Inflammatory macrophage treated with lipopolysaccharide for 4 hours (primary cell): ENCODE measurements at places on chromosomes 7 and 10.

DNA sequence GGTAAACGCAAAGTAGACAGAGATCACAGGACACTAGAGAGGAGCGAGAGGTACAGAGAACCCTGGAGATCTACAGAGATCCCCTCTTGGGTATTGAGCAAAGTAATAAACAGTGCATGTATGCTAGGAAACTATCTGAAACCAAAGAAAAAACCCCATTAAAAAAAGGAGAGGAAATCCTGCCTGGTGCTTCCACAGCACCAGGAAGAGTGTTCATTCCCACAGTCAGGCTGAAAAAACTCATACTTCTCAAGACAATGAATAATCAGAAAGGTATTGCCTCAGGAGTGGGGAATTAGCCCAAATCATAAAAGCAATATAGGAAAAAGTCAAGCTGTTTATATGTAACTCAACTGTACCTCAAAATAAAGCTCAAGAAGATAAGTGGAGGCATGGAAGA, 59.1 kb downstream of the ANKRD26 start:
- no peak for DNase-seq

DNA sequence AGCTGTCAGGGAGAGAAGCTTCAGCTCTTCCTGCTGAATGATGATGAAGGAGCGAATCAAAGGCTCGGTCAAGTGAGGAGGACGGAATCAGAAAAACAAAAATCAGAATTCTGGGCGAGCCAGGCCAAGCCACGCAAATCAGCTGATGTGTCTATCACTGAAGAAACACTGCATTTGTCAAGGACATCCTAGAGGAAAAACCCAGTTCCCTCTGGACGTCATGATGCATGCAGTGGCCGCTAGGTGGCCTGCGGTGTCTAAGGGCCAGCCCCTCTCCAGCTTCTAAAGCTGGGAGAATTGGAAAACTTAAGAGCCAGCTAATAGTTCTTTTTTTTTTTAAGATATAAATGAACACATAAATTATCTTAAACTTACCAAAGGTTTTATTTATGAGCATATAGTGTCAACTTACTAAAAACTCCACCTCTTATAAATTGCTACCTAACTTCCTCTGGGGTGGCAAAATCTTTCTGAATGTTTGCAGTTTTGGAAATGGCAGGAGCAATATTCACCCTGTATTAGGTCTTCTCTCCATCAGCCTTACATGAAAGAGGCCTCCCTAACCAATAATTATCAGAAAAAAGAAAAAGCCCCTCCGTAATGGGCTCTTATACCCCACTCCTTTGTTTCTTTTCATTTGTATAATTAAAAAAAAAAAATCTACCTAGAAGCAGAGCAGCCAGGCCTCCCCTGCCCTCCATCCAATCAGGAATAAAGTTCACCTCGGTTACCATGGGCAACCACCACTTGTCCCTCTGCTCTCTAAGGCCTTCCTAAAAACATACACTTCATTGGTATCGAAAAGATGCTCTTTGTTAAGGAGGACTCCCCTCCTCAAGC, 186.8 kb downstream of the USP6NL start:
- peak; percentile 37 for DNase-seq

GRCh38 chr7:13161125-13161524, 473.7 kb downstream of the ARL4A start:
- DNase-seq: no peak

GRCh38 chr7:116011584-116011983, 19.0 kb downstream of the TFEC start:
- DNase-seq: no peak

DNA sequence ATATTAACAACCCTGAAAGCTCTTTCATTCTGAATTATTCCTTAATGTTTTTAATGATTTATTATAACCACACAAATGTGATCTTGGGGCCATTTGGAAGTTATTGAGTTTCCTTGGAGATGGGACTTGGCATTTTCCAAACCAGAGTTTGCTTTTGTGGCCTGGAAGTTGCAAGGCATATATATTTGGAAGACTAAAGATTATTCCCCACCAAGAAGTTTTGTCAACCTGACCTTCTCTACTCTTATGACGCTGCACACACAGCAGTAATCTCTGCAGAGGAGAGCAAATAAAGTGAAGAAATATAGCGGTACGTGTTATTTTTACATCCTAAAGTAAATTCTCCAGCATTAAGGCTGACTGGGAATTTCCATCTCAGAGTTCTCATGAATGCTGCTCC, 397.0 kb downstream of the LRMDA start:
- DNase-seq: no peak

DNA sequence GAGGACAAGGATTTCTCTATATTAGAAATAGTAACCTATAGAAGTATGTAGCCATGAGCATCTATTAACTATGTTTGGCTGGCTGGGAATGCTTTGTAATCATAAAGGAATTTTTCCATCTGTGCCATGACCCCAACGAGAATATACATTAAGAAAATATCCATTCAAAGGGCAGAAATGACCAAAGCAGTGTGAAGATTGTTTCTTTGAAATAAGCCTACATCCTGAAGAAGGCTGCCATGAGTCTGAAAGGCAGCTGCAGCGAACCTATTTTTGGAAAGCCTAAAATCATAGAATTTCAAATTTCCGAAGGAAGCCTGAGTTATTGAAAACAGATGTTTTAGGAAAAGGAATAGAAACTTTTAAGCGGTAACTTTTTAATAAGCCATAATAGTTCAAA, 244.2 kb upstream of the FOXK1 start:
- no peak for DNase-seq

- DNase-seq: no peak
Measured at GRCh38 chr7:100572949-100573675, 588 bp downstream of the SAP25 start.

DNA sequence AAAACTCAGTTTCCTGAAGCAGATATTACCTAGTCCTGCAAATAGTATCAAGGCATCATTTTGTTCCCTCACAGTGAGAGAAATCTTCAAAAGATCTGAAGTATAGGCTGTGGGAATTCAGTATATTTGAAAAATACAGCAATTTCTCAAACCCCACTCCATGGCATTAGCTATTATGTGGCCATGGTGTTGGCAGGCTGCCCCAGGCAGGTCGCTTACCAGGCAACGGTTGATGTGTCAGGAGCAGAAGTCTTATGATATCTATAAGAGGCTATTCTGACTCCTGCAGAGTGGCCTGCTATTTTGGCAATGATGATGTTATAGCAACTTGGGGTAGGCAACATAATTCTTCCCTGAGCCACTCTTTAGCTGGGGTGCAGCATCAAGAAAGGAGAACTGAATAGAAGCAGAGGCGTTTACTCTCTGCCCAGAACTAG, 187.9 kb downstream of the PLXDC2 start:
- DNase-seq: peak; percentile 89

- peak; percentile 27 for DNase-seq
Measured at GRCh38 chr10:117107238-117107637, 30.8 kb downstream of the VAX1 start.

- peak; percentile 13 for DNase-seq
Measured at GRCh38 chr7:91165846-91166230, 98.4 kb upstream of the FZD1 start.

DNA sequence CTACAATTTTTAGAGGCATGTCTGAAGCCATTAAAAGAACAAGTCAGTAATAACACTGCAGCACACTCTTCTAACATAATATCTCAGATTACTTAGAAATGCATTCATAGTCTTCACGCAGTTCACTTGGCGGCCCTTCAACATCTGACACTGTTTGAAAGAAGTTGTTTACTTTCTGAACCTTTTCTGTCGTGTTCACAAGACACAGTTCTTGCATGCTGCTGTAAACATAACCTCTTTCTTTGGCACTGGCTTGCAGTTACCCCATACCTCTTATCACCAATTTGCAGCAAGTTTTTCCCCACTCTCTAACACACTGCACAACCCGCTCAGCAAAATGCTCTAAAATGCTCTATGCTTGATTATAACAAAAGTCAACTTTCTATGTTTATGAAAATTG, 12.0 kb downstream of the PIP4K2A start:
- no peak for DNase-seq

DNA sequence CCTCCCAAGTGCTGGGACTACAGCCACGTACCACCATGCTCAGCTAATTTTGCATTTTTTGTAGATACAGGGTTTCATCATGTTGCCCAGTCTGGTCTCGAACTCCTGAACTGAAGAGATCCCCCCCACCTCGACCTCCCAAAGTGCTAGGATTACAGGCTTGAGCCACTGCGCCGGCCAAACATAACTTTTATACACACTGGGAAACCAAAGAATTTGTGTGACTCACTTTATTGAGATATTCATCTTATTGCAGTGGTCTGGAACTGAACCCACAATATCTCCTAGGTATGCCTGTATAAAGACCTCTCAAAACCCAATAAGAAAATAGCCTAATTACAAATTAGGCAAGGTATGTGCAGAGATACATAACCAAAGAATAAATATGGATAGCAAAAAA, 182.6 kb upstream of the FEZF1 start:
- DNase-seq: no peak

DNA sequence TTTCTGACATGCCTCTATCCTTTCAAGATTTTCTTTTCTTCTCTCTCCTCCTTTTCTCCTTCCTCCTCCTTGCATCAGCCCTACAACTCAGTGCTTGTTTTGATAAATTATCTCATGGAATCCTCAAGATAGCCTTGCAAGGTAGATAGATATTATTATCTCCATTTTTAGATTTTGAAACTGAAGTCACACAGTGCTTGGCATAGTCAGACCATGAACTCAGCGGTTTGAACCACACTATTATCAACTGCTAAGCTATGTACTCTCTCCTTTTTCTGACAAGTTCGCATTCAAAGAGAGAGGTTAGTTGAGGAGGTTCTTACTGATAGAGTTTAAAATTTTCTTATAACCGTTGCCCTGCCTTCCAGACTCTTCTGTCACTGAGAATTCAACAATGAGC, 79.1 kb downstream of the SUGCT start:
- no peak for DNase-seq

DNA sequence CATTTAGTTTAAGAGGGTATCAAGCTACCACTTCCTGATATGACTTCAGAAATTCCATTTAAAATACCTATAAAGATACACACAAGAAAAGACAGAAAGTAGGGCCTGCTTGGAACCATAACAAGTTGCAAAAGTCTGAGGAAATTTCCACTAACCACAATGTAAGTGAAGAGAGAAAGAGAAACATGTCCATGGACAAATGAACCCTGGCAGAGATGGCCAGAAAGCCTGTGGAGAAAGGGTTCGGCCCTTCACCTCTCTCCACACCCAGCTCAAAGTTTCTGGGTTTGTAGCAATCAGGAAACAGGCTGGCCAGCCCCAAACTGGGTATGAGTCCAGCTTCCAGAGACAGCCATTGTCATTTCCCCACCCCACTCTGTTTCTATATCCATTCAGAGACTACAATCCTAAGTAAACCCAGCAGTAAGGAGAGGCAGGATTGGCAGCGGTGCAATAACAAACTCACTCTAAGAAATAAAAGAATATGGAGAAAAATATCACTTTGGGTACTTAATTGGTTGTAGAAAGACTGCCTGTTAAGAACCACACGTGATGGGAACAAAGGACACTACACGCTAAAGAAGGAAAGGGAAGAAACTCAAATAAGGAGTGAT, 71.1 kb downstream of the STK17A start:
- DNase-seq: no peak

DNA sequence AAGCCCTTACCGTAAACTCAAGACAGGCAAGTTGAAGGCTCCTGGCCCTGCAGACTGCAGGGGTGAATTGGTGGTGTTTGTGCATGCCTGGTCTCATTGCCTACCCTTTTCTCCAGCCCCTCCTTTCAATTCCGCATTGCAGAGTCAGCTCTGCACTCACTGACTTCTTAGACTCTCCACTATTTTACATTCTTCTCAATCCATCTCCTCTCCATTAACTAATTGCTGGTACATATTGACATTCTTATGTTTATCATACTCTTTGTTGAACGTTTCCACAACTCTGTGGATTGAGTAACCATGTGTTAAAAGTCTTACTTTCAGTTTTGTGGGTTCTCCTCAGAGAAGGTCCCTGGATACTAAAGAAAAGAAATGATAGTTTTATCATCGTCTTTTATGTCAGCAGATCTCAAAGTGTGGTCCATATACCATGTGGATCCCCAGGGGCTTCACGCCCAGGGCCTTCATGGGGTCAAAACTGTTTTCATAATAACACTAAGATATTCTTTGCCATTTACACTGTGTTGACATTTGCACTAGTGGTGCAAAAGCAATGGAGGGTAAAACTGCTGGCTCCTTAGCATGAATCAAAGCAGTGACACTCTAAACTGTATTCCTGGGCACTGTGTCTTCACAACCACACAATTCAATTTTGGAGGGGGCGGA, 135.4 kb upstream of the FZD1 start:
- DNase-seq: no peak

GRCh38 chr10:5679606-5680005, 5.0 kb upstream of the TASOR2 start:
- no peak for DNase-seq

DNA sequence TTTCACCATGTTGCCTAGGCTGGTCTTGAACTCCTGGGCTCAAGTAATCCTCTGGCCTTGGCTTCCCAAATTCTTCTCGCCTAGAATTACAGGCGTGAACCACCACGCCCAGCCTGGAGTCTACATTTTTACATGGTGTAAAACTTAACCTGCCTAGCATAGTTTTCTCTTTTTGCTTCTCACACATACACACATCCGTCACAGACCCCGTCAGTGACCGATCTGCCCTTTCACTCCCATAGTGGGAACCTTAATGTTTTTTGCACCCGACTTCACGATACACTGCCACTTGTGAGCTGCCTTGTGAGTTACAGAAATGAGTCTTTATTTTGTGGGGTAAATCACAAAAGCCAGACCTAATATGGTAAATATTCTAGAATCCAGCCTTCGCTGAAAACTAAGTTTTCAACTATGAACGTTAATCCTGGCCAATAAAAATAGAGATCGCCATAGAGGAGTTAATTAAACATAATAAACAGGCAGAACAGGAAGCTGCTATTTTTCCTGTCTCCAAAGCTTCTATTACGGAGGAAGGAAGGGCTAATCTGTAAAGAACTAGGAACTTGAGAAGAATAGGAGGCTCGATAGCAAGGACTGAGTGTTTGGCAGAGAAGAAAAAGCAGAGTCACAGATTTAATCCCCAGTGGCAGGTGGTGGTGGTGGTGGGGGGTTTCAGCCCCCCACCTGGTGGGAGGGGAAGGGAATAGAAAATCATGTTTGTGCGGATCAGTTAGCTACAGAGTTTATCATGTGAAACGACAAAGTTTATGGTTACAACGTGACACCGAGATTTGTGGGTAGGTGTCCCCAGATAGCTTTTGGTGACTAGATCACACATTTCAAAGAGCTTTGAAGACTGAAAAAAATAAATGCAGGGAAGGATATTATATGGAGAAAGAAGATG, 14.7 kb upstream of the FAM171A1 start:
- no peak for DNase-seq

DNA sequence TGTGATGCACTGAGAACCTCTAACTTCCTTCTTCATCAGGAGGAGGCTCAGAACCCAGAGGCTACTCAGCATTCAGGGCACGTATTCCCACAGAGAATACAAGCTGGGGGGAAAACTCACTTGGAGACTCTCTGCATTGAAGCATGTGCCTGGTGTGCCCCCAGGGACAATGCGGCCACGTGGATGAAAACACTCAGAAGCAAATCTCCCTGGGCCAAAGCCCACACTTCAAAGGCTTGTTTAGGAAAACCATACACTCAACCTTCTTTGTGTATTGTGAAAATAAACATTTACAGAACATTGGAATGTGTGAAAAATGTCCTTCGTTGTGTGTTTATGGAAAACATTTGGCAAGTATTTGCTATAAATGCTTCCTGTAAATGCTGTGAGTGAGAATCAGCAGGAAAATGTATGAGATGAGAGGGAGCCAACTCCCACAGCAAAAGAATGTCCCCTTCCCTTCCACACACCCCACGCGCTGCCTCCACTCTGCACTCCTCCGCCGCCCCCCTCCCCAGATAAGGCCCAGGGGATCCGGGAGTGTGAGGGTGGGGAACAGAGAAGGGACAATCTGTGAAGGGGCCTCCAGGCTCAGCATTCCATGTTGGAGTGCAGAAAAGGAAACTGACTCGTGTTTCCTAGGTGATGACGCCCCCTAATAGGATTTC, 339.5 kb downstream of the ELMO1 start:
- DNase-seq: no peak
